HCT116 (cell line): ENCODE measurements at places on chromosomes 6 and 20.

DNA sequence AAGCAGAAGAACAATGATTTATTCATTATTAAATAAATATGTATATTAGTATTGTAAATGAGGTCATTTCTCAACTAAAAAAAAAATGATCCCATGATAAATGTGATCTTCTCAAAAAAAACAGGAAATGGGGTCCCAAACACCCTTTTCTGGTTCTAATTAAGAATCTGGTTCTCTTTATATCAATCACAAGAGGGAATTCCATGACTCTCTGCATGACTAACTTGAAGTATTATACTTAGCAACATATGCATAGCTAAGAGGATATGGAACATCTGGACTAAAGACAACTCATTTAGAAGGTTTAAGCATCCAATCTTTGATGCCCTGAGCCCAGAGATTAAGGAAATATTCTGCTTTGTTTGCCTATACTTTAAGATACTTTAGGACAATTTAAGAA is 89.7 kb upstream of the EMILIN3 start:
- DNase-seq, result no peak

DNA sequence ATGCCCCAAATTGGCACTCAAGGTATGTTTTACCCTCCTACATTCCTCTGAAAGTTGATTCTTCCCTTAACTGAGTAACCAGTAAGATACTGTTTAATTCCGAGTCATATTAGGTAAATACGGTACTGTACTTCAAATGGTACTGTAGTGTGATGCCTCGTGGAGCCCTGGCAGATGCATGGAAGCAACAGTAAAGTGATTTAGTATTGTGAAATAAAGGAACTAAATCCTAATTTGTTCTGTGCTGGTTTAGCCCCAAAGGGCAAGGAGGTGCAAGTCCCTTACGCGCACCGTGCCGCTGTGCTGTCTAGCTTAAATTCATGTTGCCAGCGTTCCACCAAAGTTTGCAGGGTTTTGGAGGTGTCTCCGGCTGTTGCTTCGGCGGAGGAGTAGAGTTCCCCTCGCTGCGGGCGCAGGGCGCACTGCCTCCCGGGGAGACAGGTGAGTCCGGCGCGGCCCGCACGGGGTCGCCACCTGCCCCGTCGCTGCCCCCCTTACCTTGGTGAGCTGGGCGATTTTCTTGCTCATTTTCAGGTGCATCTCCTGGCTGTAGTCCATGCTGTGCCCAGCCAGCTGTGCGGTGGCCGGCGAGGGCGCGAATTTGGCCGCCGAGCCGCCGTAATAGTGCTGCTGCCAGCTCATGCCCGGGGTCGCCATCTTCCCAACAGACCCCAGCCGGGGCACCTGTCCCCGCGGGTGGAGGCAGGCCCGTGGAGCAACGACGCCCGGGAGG is 655 bp downstream of the FAM184A start:
- no peak for DNase-seq

GRCh38 chr6:83838727-83839126 is 14.4 kb upstream of the RIPPLY2 start:
- DNase-seq, result no peak

GRCh38 chr6:34347303-34347702 is 45.2 kb downstream of the NUDT3 start:
- DNase-seq, result no peak

- no peak for DNase-seq
Measured at GRCh38 chr6:26183237-26183580, 96.0 kb downstream of the HFE start.

- no peak for DNase-seq
Measured at GRCh38 chr6:77318256-77318655, 145.0 kb downstream of the HTR1B start.

DNA sequence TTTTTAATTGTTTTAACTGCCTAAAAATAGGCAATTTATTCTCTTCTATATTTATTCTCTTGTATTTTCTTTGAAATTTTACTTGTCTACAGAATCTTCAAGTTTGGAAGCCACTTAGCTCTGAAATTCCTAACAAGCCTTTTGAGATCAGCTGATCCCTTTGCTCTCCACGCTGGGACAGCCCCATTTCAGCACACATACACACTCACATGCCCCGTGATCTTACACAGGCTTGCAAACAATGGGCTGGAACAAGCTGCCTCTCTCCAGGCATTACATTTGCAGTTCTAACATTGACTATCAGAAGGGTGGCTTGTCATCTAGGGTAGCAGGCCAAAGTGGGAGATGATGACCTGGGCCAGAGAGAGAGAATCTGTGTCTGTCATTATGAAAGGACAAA is 62.1 kb upstream of the RAB32 start:
- no peak for DNase-seq

DNA sequence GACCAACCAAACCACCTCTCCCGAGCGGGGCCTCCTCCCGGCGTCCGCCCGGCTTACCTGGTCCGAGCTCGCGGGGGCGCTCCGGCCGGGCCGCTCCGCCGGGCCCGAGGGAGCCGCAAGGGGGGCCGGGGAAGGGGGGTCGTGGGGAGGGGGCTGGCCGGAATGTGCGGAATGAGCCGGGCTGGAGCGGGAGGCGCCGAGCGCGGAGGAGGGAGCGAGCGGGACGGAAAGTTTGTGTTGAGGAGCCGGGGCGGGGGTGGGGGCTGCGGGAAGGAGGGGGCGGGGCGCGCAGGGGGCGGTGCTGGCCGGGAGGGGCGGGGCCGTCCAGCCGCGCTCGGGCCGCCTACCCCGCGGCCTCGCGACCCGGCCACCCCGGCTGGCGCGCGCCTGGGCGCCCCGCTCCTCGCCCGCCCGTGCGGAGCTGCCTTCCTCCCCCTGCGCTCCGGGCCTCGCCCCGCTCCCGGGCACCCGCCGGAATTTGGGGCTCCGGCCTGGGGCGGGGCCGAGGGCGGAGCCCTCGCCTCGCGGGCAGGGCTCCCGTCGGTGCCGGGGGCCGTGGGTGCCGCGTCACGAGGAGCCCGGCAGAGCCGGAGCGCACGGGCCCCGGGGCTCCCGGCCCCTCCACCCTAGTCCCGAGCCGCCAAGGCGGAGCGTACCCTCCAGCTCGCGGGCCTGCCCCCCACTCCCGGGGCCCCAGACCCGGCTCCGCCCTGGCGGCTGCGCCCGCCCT is at the start of gene TEAD3:
TSS of gene TEAD3 (minus strand) at position 239 of the 730 bp plus-strand sequence.
- DNase-seq, result no peak

GRCh38 chr6:100160930-100161329 is 166.9 kb upstream of the MCHR2 start:
- DNase-seq, result no peak

DNA sequence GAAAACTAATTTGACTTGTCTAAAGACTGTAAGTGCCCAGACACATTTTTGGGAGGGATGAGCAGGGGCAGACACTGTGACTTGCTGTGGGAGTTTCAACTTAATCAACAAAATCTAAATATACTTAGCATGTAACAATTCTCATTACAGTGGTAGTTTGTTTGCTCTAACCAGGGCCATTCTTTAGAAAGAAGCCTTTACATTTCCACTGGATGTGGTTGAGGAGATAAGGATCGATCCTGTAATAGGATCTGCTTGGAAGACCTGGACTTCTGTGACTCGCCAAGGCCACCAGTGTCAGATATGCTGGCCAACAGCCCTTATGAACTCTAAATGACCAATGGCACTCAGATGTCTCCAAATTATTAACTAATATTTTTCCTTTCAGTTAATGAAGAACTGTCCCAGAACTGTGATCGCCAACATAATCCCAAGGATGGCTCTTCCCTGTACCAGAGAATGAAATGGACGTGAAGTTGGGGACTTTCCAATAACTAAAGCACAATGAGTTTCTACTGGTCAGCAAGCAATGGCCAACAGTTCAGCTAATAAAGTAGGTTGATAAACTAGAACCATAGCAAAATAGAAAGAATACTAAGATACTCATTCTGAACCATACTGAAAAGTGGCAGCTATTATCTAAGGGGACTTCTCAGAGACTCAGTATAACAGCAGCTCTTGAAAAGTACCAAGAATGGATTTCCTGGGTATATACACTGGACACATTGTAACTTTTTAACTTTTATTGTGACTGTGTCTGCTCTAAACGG is 7.5 kb downstream of the SMLR1 start:
- no peak for DNase-seq

DNA sequence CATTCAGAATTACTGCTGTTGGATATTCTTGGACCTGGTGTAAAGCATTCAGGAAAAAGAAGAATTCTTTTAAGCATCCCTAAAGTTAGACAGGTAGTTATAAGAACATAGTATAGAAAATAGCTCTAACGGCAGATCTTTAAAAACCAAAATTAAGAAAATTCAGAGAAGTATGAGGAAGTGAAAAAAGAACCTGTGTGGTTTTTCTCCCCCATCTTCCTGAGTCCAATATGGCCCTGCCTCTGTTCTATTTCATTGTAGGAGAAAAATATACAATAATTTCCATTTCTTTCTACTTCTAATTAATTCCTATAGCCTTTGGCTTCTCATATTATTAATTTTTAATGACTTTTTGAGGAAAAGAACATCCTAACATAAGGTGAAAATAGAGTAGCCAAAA is 47.1 kb downstream of the FHL5 start:
- no peak for DNase-seq

- no peak for DNase-seq
Measured at GRCh38 chr6:44226368-44227147, 3.2 kb downstream of the SLC29A1 start.

GRCh38 chr6:167146977-167147376 is 10.8 kb downstream of the GPR31 start:
- no peak for DNase-seq

DNA sequence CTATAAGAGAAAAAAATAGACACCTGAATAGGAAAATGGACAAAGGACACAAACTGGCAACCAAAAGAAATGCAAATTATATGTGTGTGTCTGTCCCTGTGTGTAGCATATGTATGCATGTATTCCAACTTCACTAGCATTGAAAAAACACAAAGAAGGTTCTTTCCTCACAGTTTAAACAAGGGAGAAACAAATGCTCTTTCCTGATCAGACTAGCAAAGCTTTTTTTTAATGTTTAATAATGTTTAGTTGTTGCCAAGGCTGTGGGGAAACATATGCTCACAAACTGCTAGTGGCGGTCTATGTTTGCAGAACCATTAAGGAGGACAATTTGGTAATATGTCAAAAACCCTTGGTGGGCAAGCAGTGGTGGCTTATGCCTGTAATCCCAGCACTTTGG is 22.4 kb downstream of the SMLR1 start:
- no peak for DNase-seq

DNA sequence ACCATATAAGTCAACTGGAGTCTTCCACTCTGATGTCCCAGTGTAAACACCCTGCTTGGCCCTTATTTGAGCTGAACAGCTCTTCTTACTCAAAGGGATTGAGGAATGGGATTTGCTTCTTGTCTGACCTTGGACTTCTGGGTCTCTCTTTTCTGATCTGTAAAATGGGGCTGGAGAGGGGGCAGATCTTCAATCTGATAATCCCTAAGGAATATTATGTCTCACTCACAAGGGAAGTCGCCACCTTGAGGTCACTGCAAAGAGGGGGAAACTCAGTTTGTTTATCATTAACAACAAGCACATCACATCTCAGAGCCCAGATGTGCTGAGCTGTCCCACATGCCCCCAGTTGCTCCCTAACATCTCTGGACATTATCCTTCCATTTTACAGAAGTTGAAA is 15.1 kb downstream of the KCNS1 start:
- DNase-seq, result no peak

DNA sequence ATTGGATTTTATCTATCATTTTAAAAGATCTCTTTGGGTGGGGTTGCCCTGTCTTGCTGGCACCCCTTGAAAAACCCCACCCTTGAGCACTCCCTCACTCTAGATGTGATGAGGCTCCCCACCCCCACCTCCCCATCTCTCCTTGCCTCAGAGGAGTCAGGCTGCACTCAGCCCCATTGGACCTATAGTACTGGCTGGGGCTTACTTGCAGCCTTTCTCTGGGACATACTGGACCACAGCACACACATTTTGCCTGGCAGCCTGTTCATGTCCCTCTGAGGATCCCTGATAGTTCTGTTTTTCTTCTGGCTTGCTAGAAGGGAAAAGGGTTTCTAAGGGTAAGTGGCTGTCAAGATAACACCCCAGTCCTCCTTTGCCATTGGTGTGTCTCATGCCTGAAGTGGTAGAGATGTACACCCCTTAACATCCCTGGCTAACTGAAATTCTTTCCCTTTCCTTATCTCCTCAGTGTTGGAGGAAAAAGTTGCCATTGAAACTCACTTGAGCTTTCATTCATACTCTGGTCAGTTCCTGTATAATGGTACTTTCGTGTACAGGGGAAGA is 553.4 kb upstream of the CITED2 start:
- DNase-seq, result no peak

DNA sequence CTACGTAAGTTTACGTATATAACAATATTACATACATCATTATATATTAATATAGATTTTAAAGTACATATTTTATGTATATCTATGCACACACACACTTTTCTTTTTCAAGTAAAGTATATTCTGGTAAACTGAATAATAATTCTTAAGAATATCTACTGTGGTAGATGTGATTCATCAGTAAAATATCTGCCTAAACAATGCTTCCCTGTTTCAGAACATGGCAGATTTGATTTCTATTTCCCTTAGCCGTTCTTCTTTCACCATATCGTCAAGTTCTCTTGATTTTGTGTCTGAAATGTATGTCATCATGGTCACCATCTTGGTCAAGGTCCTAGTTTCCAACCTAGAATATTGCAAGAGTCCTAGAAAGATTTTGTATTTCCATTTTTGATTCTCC is 195.6 kb downstream of the HDGFL1 start:
- no peak for DNase-seq

- no peak for DNase-seq
Measured at GRCh38 chr20:38272961-38273360, 12.4 kb upstream of the KIAA1755 start.

- DNase-seq, result no peak
Measured at GRCh38 chr6:108690326-108691049, 129.8 kb downstream of the FOXO3 start.

DNA sequence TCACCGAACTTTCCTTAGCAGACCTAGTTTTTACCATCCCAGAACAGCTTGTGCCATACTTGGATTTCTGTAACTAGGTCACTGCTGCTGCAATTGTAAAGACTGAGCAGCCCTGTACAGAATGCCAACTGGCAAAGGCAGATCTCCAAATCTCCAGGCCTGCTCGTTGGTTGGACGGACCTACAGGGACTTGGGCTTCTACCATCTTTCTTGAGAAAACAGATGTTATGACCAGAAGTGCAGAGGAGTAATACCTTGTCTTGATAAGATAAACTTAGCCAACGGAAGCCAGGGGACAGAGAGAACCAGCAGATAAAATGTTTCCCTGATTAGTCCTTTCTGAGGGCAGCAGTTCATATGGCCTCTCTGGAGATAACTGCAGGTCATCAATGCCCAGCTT is 304.1 kb downstream of the RFPL4B start:
- DNase-seq, result no peak
